Cardiac fibroblast (primary cell): ENCODE measurements at places on chromosomes 4 and X.

- DNase-seq, result peak; percentile 92
Measured at GRCh38 chrX:136768469-136769084, 12.2 kb downstream of the ARHGEF6 start.

GRCh38 chr4:84493092-84493850 is 5.8 kb downstream of the NKX6-1 start:
- DNase-seq, result peak; percentile 29

- DNase-seq, result no peak
Measured at GRCh38 chr4:163382178-163382869, 38.6 kb downstream of the NPY5R start.

- DNase-seq, result peak; percentile 25
Measured at GRCh38 chr4:56727150-56727549, 46.1 kb upstream of the HOPX start.

DNA sequence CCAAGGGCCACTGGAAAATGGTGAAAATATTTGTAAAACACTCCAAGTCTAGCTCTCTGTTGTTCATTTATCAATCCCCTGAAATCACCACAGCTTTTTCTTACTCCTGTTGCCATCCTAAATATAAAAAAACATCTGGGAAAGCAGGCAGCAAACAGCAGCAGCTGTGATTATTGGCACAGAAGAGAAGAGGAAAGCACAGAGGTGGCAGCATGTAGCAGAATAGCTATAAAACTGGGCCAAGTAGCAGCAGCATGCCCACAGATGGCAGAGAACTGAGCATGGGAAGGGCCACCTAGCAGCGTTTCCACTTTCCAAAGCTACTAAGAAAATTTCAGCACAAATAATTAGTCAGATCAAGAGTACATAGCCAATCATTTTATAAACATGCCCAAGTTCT is 307.2 kb downstream of the SLC7A11 start:
- no peak for DNase-seq

DNA sequence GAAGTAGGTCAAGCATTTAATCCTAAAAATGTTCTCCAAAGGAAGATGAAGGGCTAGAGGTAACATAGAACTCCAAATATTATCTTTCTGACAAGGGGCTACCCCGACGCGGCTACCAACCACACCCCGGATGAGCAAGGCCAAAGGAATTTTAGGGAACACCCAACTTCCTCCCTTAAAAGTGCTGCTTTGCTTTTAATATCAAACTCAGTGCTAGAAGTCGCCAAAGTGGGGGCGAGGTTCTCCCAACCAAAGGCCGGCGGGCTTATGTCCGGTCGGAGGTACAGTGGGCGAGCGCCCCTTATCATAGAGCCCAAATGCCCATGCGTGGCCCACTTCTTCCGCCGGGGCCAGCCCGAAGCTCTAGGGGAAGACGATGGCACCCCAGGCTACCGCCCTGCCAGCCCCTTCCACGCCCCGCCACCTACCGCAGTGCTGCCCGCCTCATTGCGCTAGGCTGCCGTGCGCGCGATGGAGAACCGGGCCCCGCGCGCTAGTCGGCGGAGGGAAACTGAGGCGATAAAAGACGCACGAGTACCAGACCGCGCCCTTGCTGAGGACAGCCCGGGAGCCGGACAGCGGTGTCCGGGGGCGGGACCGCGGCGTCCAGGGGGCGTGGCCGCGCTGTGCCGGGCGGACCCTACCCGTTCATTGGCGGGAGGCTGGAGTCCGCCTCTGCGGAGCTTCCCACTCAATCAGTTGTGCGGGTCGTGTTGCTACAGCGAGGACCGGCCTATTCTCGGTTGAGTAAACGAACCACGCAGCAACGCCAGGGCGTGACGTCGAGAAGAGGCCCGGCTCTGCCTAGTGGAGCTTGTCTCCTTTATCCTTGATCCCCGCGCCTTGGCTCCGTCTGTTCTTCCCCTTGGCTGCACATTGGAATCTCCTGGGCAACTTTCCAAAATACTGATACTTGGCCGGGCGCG is at the start of gene ACOT9:
TSS of gene ACOT9 (minus strand) at position 580 of the 926 bp plus-strand sequence. CDS start at position 448, 132 bp downstream.
- peak; percentile 97 for DNase-seq

- DNase-seq, result peak; percentile 66
Measured at GRCh38 chr4:113384600-113384999, 335.1 kb downstream of the ANK2 start.

DNA sequence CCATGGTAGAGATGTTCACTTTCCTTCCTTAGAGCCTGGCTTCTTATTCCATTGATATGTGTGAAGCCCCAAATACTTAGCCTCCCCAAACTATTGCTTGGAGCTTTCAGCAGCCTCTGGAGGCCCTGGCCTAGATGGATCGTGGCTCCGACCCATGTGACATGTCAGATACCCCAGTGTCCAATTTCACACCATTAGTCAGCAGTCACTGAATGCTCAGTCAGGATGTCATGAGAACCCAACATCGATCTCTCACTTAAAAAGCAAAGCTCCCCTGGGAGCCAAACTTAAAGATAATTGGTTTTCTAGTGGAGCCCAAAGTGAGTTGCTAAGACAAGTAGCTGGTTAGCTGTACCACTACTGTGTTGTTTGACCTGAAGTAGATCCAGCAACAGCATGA is 41.6 kb upstream of the IGSF1 start:
- no peak for DNase-seq

DNA sequence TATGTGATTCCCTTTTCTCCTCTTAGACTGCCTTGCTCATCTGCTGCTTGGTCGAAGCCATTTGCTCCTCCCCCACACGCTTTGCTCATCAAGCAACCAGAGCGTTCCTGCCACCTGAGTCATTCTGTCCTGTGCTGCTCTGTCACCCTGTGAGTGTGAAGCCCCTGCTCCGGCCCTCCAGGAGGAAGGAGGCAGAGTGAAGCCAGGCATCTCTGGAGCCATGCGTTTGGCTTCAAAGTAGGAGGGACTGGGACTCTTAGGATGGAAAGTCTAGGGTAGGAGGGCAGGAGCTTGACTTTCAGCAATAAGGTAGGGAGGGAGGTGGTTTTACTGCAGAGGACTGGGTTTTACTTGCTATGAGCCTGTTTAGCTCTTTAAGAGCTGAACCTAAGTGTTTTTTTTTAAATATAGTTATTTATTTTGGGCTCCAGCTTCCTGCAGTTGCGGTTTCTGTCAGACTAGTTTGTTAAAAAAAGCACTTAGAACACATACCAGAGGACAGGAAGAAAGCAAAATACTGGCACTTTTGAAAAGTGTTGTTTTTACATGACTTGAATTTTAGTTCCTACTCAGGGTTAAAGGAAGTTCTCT is 63.6 kb downstream of the SPINK2 start:
- peak; percentile 74 for DNase-seq

DNA sequence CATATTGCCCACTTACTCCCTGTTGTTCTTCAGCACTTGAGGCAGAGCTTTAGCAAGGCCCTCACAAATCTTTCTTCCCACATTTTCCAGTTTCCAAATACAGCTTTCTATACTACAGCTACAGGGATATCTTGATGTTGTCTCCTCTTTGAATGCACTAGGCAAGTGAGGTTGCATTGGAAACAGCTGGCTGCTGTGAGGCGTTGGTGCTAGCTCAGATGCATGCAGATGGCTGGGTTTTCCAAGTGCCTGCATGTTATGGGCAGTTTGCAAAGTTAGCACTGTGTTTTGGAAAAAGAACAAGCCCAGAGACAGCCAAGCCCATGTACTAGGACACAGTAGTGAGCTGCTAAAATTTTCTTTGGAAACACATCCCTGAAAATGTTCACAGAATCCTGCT is 315.1 kb upstream of the RASGEF1B start:
- no peak for DNase-seq

GRCh38 chr4:146029147-146029546 is 90.5 kb upstream of the ZNF827 start:
- no peak for DNase-seq

- peak; percentile 32 for DNase-seq
Measured at GRCh38 chr4:89657931-89658700, 178.8 kb downstream of the SNCA start.

DNA sequence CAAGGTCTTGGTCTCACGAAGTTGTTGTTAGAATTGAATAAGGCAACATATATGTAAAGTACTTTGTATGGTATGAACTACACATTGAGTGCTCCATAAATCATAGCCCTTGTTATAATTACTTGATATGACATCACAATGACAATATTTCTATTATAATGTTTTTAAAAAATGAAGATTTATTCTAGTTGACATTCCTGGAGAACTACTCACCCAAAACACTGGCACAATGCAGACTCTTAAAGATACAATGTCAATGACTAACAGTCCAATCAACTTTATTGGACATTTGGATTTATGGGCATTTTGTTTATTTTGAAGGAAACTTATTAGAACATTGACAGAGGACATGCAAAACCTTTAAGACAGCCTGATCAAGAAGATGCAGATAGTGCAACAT is 55.3 kb downstream of the ASB9 start:
- no peak for DNase-seq

DNA sequence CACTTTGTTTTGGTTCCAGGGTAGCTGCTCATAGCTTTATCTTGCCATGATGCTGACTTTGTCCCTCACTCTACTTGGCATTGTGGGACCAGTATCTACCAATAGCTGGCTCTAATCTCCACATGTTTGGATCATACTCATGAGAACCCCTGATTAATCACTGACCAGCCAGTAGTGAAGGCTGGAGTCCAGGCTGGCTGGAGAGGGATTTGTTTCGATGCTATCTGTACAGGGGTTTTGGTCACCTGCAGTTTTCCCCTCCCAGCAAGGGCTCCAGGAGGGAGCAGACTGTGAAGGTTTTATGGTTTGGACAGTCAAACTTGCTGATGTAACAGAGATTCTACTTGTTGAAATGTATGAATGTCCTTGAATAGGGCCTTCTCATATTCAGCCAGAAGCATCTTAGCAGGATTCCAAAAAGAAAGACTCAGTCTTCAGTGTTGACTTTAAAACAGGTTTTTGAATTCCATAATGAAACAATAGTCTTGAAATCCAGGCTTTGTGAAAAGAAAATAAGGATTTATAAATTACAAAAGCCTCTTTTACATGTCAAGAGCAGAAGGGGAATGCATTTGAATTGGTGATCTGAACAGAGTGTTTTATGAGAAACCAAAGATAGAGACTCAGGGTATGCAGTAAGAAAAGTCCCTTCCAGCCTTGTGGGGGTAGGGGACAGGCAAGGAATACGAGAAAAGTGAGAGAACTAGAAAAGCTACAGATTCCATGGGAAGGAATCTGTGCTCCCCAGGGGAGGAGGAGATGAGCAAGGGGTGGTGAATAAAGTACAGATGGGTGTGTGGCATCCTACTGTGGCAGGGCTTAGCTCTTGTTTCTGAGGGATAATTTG is 103.1 kb upstream of the SHISA3 start:
- DNase-seq, result no peak

DNA sequence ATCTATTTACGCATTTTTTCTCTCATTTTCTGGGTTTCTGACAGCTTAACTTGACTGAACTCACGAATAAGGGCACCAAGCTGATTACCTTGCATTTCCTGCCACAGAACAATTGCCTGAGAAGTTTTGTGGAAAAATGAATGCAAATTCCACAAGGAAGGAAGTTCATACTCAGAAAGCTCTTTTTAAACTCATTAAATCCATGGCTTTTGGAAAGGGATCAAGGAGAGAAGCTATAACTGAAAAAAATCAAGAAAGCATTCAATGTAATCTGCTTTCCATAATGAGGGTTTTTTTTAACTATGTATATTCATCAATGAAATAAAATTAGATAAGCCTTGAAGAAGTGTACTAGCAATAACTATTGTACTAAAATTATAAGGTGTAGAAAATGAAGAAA is 252.5 kb downstream of the GPM6A start:
- DNase-seq, result no peak

DNA sequence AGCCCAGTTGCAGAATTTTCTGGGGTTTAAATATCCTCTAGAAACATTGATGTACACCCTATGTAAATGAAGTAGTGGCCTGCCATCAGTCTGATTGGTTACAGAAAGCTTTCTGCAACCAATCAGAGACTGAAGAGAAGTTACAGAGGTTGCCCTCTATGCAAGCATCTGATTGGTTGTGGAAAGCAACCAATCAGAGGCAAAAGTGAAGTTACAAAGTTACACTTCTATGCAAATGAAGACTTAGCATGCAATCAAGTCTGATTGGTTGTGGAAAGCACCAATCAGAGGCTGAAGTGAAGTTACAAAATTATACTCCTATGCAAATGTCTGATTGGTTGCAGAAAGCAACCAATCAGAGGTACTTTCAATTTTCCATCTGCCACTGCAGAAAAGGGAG is 51.9 kb upstream of the USP9X start:
- DNase-seq, result no peak

DNA sequence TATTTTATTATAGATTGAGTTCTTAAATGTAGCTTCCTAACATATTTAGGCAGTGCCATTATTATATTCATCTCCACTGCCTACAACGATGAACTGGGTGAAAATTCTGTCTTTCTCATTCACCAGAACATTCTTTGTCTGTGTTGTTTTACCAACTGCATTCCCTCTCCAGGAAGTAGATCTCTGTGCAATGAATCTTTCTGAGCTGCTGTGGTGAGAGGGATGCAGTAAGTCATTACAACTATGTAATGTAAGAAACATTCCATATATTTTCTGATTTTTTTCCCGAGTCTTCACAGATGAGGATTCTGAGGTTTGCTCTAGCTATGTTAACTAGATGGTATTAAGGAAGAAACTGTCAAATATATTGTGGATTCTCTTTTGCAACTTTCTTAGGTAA is 811.9 kb upstream of the PCDH7 start:
- DNase-seq, result no peak

DNA sequence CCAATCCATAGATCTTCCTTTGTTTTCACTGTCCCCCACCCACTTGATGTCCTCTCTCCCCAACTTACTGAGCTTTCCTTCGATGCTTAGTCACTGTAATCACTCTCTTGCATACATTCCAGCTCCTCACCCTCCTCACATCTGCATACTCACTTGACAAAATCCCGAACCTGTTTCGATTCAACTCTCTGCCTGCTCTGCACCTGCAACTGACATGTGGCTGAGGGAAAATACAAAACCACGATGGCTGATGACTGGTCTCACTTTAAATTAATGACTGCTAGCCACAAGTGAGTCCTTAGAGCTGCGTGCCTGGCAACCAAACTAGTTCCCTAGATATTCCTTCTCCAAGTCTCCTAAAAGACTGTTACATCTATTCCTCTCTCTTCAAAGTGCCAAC is 70.4 kb upstream of the FHL1 start:
- no peak for DNase-seq

DNA sequence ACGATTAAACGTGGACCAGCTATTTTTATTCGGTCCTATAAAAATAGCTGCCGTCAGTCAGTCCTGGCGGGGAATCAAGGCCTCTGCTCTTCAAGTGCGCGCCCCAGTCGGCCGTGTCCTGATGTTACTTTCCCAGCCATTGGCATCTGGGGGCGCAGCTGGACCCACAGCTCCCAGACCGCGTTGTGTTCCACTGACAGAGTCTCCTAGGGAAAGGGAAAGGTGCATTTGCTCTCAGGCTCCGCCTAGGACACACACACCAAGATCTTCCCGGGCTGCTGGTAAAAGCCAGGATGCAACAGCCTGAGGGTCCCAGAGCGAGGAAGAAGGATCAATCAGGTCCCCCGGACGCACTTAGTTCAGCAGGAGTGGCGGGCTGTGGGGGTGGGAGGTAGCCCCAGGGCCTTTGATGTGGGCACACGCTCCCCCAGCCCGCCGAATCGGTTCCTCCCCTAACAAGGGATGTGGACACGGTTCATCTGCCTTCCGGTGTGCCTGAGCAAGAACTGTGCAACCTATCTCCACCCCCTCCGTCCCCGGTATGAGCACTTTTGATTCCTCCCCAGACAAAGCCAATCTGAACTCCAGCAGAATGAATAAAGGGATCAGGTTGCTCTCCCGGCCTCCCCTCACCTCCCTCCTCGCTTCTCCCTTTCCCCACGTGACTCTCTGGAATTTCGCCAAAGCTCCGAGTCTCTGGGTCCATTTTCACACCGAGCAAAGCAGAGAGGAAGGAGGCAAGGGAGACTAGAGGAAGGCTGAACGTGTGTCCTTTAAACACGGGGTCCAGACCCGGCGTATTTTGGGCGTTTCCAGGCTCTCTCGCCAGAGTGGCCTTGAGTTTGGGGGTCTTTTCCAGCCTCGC is 626 bp upstream of the FRAS1 start:
- peak; percentile 84 for DNase-seq
